Stimulated activated CD4-positive, alpha-beta T cell treated with anti-CD3 and anti-CD28 coated beads, Interleukin-12 subunit alpha, Interleukin-12 subunit beta, amount 100 ng/mL, for 24 hours (primary cell): ENCODE measurements at places on chromosomes 12 and 14.
A peak's percentile ranks its signal among the peaks of the same experiment; 100 is the strongest.

- no peak for DNase-seq
These were observed 15.3 kb downstream of the AREL1 start for GRCh38 chr14:74697543-74697942.

GRCh38 chr14:52188381-52188780 is 79.1 kb upstream of the PTGDR start:
- DNase-seq = no peak

DNA sequence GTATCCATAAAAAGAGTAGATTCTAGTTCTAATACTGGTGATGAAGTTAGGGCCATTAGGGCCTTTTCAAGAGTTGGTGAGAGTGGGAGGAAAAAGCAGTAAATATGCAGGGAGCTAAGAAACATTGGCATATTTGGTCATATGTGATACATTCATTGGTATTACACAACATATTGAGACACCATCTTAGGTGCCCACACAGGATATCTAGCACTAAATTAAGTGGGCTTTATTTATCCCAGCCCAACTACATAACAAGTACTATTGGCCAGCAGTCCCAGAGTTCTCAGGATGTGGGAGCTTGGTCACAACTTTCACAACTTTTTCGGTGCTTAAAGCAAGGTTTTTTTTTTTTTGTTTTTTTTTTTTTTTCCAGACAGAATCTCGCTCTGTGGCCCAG is 2.0 kb upstream of the ING4 start:
- no peak for DNase-seq

DNA sequence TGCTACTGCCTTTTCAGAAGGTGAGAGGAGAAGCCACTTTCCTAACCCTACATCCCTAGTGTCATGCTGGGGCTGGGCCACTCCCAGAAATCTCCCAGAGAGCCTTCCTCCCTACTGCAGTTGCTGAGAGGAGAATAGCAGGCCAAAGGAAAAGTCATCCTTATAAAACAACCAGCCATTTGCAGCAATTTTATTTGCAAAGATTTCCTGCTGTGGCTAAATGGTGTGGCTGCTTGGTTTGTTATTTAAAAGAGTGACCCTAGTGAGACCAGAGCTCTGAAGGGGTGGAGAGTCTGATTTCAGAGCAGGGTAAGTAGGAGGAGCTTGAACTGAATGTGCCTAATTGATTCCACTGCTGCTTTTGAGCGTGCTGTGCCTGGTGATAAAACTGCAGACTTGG is 232.0 kb downstream of the GRIN2B start:
- no peak for DNase-seq

- no peak for DNase-seq
These were observed 146.6 kb downstream of the CRADD start for GRCh38 chr12:93823616-93824391.

GRCh38 chr14:104385531-104386101 is 193.9 kb upstream of the C14orf180 start:
- DNase-seq = no peak

DNA sequence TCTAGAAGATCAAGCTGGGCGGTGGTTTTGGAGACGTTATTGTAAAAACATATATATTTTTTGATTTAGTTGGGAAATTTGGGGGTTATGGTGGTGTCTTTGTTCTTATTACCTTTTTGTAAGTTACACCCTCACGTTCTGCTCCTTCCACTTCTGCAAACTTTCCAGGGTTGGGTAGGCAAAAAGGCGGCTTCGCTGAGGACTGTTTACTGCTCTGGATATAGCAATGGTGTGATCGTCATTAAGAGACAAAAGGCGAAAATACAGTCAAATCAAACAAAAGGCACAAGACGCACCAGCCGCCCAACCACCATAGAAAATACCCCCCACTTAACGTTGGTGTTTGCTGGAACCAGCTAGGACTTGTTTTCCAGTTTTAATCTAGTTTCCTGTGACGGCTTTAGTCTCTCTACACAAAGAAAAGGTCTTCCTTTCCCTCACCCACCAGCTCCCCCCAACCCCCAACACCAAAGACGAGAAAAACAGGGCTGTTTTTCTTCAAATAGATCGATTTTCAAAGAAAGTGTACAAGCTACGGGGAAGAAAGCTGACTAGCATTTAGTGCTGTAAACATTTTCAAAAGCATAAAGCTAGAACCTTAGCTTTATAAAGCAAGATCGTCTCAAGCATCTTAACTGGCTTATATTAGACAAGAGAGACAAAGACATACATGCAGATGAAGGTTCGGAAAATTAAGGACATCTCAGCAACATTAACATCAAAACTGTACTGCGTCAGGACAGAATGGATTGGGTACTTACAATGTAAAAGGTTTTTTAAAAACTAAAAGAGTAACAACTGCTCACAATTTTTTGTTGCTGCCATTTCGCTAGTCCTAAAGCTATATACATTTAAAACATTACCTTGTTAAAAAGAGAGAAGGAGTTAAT is 2.0 kb upstream of the SETD1B start:
- DNase-seq = no peak

DNA sequence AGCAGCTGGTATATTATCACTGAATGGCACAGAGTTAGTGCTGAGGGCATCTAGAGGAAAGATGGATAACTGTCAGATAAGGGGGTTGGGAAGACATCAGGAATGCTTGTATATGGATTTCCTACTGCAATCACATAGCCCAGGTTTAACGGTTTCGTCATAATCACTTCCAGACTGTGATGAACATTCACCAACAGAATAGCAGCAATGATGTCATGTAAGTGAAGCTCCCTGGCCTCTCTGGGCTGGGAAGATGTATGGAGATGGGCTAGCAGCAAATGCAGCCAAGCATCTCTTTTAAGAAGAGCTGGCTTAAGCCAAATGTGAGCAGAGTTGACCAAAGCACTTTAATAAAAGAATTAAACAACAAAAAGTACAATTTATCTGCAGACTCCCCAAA is 714.6 kb downstream of the GALC start:
- no peak for DNase-seq

DNA sequence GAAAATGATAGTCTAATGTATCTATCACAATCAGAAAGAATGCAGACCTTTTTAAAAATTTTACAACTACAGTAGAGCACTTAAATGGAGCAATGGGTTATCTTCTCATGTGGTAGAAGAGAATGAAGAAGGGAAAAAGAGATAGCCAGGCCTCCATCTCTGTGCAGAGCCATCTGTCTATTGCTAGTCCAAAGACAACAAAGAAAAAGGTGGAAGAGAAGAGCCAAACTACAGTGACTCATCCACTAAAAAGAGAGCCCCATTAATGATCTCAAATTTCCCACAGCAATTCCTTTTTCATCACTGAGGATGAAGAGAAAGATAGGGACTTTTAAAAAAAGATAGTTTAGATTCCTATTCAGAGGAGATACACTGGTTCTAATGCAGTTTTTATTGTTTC is 232.9 kb downstream of the ATXN7L3B start:
- no peak for DNase-seq

GRCh38 chr12:6791931-6792520 is 2.7 kb downstream of the CD4 start:
- no peak for DNase-seq

DNA sequence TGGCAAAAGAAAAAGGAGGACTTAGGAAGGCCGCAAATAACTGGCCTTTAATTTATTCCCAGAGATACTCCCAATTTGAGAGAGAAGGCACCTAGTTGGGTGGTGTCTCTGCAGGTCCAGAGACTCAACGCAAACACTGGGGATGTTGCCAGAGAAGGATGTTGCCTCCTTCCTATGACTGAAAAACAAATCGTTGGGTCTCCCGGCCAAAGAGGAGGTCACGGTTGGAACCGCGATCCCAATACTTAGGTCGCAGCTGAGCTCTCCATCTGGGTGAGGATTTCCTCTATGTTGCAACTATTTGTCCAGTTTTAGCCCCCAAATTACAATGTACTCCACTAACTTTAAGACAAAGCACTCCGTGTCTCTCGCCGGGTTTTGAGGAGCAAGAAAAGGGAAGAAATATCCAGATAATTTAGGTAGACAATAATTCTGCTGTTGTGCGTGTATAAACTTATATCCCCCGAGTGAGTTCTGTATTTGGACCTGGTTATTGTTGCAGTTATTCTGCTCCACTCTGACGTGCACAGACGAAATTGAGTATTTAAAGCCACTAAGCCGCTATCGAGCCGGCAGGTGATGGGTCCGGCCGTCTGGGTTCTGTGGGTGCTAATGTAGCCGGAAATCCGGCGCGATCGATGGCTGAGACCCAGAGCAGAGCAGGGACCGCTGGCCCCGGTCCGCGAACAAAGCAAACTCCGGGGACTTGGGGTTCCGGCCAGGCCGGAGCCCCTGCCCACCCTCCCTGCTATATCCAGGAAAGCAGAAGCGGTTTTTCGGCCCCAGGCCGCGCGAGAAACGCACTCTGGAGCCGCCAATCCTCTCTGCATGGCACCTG is 5.7 kb downstream of the HOXC12 start:
- DNase-seq = no peak

DNA sequence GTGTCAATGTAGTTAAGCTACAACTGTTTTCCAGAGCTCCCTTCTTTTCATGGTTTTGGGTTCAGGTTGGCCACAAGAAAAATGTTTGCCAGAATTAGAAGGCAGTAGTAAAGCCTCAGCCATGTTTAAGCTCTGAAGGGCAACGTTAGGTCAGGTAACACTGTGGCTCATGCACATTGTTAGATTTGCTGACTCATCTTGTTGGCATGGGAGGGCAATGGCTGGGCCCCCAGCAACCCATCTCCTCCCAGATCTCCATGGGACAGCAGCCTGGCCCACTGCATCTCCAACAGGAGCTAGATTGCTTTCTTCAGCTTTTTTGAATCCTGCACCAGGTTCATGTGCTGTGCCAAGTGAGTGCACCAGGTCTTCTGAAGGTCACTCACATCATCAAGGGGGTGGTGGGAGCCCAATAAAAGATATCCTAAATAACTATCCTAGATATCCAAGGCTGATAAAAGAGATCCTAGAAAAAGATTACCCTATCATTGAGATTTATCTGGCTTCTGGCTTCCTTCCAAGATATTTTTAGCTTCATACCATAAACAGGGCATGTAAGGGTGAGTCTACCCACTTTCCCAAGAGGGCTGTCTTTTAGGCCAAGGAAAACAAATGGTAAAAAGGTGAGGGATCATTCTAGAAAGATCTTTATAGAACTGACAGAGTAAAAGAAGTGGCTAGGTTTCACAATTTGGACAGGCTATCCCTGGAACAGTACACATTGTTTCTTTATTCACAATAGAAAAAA is 28.9 kb downstream of the PTGER2 start:
- DNase-seq = no peak

GRCh38 chr14:71891185-71891584 is 41.0 kb upstream of the RGS6 start:
- DNase-seq = no peak

DNA sequence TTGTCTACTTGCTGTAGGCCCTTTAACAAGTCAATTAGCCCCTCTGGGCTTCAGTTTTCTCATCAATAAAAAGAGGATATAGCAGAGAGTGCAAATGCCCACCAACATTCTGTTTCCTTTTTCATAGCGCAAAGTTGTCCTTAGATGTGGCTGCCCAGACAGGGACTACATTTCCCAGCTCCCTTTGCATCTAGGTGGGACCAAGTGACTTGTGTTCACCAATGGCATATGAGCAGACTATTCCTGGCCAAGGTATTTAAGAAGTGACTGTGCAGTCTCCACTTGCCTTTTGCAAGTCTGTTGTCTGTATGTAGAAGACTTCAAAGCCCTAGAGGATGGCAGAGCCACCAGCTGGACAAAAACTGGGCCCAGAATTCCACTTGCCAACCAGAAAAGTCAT is 59.7 kb downstream of the DAO start:
- DNase-seq = no peak

GRCh38 chr12:57190037-57190436 is 26.6 kb upstream of the NXPH4 start:
- DNase-seq = no peak

- DNase-seq = no peak
These were observed 33.6 kb upstream of the HIF1A start for GRCh38 chr14:61661471-61662400.

- no peak for DNase-seq
These were observed 23.1 kb downstream of the EXD2 start for GRCh38 chr14:69214393-69214792.

GRCh38 chr14:72380456-72380855 is 448.2 kb downstream of the RGS6 start:
- no peak for DNase-seq

GRCh38 chr12:34298176-34298970 is 276.1 kb downstream of the ALG10 start:
- no peak for DNase-seq

DNA sequence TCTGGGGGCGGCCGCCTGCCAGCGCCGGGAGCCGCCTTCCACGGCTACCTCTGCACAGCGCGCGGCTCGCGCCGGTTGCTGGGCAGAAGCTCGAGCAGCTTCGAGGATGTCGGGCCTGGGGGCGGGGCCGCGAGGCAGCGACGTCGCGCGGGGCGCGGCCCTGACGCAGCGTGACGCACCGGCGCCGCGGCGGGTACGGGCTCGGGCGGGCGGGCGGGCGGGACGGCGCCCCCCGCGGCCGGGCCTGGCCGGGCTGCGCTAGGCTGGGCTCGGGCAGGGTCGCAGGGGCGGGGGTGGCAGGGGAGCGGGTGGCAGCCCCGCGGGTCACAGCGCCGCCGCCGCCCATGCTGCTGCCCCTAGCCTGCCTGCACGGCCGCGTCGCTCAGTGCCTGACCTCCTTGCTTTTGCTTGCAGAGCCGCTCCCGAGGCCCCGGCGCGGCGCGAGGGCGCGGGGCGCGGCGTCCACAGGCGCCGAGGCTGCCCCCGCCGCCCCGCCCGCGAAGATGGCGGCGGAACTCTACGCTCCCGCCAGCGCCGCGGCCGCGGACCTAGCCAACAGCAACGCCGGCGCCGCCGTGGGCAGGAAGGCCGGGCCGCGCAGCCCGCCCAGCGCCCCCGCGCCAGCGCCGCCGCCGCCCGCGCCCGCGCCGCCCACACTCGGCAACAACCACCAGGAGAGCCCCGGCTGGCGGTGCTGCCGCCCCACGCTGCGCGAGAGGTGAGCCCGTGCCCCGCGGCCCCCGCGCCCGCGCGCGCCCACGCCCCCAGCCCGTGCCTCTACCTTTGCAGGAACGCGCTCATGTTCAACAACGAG is at the start of gene BTBD6:
TSS of gene BTBD6 (plus strand) at position 166 of the 814 bp plus-strand sequence. CDS start at position 345, 179 bp downstream.
- DNase-seq = peak; percentile 84

DNA sequence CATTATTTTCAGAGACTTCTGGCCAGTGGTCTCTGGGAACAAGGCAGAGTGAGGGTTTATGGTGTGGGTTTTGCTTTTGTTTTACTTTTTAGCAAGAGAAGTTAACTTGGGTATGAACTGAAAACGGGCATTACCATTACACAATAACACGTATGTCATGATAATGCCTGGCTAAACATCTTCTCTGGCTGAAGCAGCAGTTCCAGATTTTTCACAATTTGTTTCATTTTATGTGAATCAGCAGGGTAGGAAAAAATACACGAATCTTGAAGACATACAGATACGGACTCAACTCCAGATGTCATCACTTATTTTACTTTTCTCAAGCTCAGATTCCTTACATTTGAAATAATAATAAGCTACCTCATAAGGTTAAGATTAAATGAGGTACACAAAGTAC is 2.5 kb upstream of the PCNX4 start:
- no peak for DNase-seq

- no peak for DNase-seq
These were observed 69.1 kb upstream of the NAP1L1 start for GRCh38 chr12:76153616-76154015.

GRCh38 chr12:14694970-14695369 is 1.4 kb downstream of the GUCY2C start:
- DNase-seq = no peak

GRCh38 chr12:46108721-46109120 is 118.3 kb upstream of the SCAF11 start:
- DNase-seq = no peak
